Activated naive CD4-positive, alpha-beta T cell treated with anti-CD3 and anti-CD28 coated beads, Interleukin-2, amount 50 U/mL, for 16 hours (primary cell): ENCODE measurements at places on chromosomes 11 and 22.
A peak's percentile ranks its signal among the peaks of the same experiment; 100 is the strongest.

GRCh38 chr11:64531906-64532312 lies 59.1 kb upstream of the SLC22A12 start:
- DNase-seq: no peak

DNA sequence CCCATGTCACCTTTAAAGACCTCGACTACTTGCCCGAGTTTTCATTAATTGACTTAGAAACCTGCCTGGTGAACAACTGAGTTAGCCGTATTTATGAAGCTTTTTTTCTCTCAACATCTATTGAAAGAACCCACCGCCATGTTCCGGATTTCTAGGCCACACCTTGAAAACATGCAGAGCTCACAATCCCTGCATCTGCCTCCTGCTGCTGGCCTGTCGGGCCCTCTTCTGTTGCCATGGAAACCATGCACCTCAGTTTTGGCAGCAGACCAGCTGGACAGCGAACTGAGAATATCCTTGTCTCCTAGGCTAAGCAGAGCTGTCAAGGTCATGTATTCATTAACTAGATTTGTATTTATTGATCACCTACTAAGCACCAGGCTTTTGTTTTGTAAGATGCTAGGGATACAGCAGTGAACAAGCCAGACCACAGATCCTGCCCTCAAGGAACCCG lies 4.3 kb upstream of the PATZ1 start:
- DNase-seq: no peak

- no peak for DNase-seq
Observed at GRCh38 chr11:12159351-12160099, 49.1 kb downstream of the MICAL2 start.

DNA sequence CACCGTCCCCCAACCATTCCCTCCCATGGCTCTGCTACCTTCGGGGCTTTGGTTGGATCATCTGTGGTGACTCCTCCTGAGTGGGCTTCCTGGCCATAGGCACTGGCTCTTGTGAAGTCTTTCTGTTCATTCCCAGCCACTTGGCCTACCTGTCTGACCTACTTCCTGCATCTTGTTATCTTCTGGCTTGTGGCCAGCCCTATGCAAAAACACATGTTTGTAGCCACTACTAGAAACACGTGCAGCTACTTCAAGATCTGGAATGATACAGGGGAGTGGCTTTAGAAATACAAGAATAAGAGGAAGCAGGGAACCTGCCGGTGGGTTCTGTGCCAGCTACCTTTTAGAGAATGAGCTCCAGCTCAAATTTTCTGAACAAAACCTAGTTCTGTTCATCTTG lies 20.9 kb downstream of the RCOR2 start:
- DNase-seq: no peak

DNA sequence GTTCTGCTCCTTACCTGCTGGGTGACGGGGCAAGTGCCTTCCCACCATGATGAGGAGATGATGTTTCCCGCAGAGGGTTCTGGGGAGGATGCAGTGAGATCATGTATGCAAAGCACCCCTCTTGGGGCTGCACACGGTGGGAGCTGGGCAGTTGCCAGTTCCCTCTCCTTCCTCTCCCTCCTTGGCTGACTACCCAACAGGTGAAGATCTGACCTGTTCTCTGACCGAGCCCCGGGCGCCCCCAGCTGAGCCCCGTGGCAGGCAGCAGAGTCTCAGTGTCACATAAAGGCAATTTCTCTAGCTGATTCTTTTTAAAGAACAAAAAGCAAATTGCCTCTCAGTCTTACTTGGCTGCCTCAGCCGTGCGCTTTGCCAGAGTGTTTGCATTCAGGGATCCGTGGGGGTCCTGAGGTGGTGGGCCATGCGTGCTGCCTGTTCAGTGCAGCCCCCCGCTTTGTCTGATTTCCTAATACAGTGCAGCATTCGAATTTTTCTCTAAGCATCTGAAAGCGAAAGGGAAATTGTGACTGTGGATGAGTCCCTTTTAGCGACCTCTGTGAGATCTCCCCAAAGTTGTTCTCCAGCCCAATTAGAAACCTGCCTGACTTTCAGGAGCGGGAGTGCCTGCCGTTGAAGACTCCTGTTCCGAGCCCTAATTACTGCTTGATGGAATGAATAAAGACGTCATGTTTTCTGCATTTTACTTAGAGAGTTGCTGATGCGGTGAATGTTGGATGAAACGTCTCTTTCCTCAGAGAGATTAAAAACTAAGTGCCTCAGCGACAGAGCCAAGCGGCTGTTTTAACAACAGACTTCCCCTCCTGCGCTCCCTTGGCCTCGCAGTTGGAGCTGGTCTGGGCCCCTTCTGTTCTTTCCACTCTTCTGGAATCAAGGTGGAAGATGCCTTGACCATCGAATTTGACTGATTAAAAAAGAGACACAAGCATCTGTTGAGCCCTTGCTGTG lies 86.0 kb downstream of the GRIK4 start:
- DNase-seq: no peak

- DNase-seq: no peak
Observed at GRCh38 chr11:2409611-2410468, 9.3 kb downstream of the TSSC4 start.

DNA sequence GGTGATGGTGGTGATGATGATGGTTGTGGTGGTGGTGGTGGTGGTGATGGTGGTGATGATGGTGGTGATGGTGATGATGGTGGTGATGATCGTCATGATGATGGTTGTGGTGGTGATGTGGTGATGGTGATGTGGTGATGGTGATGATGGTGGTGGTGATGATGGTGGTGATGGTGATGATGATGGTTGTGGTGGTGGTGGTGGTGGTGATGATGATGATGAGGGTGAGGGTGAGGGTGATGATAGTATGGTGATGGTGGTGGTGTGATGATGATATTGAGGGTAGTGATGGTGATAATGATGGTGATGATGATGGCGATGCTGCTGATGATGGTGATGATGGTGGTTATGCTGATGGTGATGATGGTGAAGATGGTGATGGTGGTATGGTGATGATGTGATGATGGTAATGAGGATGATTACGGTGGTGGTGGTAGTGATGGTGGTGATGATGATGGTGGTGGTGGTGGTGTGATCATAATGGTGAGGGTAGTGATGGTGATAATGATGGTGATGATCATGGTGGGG lies 63.8 kb downstream of the MPPED1 start:
- no peak for DNase-seq

- no peak for DNase-seq
Observed at GRCh38 chr22:49206281-49206680, 621.4 kb downstream of the BRD1 start.

DNA sequence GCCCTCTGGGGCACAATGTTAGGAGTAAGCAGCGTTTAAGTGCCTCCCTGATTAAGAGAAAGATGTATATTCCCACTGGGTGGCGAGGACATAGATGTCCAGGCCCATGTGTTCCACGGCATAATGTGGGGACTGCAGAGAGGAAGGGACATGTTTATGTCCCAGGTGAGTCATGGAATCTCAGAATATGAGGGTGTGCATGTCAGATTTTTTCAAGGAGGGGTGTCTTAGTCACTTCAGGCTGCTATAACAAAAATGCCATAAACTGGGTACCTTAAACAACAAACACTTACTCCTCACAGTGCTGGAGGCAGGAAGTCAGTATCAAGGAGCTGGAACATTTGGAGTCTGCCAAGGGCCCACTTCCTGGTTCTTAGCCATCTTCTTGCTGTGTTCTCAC lies 55.1 kb downstream of the BCR start:
- DNase-seq: no peak

- DNase-seq: no peak
Observed at GRCh38 chr11:65115361-65116082, 2.0 kb downstream of the ZNHIT2 start.

- DNase-seq: no peak
Observed at GRCh38 chr22:30882184-30882717, 86.3 kb downstream of the MORC2 start.

DNA sequence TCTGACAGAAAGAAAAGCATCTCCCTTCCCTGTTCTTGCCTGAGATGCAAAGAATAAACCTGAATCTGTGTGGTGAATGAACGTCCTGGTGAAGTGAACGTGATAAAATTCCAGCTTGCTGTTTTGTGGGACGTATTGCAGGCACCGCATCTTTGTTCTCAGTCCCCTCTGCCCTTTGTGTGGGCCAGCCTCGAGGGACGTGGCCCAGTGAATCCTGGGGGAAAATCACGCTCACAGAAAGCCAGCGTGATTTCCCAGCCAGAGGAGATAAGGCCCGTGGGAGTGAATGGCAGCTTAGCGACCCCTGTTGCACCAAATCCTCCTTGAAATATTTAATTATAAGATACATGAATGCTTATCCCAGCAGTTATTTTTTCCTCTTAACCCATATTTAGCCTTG lies 129.1 kb downstream of the COMMD9 start:
- DNase-seq: no peak

DNA sequence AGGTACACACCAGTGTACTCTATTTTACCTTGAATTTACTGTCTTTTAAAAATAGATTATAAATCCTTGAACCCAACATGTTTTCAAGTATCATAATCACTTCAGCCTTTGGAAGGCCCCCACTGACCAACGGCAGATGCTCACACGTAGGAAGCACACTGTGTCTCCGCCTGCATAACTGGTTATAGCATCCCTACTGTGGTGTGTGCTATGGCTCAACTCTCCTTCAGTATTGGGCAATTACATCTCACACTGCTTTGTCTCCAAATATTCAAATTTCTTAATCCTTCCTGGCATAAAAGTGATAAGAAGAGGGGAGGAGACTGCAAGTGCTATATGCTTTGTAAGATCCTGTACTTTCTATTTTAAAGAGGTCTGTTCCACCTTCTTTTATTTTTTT lies 165.7 kb downstream of the CADM1 start:
- DNase-seq: no peak

DNA sequence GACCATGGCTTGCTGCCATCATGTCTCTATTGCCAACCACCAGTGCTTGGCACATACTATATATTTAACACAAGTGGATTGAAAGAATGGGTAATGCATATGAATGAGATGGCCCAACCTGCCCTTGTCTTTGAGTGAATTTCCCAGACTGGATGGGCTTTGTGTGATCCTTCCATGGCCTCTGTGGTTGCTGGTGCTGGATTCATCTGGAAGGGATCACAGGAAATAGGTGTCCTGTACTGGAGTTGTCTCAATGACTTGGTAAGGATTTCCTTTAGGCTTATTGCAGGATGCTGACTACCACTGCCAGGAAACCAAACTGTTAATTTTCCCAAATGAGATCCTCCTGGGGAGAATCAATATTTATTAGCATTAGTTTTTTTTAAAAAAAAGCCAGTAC lies 328.6 kb downstream of the TMEM135 start:
- no peak for DNase-seq

GRCh38 chr22:19622061-19622441 lies 92.3 kb upstream of the SEPTIN5 start:
- no peak for DNase-seq

DNA sequence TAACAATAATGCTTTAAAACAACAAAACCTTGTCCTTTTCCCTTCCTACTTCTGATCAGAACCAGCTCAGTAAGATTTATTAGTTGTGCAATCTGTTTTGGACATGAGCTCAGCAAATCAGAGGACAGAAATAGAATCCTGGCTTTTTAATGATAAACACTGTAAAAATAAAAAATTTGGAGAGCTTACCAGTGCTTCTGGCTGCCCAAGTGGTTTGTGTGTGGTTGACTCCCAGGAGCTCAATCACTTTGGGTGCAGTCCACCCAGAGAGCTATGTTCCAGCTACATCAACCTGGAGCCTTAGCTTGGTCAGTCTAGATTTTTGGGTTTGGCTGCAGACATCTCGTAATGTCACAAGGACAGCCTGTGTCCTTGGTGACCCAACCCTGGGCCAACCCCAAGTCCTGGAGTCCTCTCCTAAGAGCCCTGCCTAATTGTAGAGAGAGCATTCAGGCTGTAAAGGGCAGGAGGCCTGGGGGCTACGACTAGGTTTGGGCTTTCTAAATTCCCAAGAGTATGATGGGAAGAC lies 28.5 kb downstream of the CD44 start:
- DNase-seq: no peak

- no peak for DNase-seq
Observed at GRCh38 chr22:45424241-45424731, 10.8 kb downstream of the RIBC2 start.

DNA sequence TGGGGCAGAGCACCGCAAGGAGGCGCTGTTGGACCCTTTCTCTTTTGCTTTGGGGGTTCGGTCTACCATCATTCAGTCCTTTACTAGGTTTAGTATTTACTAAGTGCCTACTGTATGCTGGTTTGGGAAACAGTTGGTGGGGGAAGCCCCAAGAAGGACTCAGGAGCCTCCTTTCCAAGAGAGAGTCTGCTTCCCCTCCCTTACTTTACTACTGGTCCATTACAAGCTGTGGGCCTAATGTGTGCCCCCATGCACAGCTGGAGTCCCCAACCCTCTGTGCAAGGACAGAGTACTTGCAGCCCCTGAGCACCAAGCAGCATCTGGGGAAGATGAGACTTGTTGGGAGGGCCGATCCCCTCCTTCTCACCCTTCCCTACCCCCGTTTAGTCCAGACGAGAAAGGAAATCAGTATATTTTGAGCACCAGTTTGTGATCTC lies 876 bp upstream of the UBE2L6 start:
- DNase-seq: no peak

- DNase-seq: no peak
Observed at GRCh38 chr11:32231909-32232493, 141.1 kb downstream of the RCN1 start.

DNA sequence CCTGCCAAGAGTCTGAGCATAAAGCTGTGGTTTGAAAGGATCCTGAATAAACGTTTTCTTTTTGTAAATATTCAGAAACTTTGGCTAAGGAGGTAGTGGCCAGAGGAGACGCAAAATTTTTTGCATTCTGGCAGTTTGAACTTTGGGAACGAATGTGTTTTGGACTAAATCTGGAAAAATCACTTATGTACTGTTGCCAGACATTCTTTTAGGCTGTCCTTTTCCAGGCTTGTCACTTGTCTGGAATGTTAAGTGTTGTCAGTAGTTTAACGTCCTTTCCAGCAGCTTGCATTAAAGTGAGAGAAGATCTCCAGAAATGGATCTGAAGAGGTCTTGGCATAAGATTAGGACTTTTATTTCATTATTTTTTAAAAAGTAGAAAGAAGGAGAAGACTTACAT lies 18.5 kb downstream of the SPECC1L start:
- DNase-seq: no peak

DNA sequence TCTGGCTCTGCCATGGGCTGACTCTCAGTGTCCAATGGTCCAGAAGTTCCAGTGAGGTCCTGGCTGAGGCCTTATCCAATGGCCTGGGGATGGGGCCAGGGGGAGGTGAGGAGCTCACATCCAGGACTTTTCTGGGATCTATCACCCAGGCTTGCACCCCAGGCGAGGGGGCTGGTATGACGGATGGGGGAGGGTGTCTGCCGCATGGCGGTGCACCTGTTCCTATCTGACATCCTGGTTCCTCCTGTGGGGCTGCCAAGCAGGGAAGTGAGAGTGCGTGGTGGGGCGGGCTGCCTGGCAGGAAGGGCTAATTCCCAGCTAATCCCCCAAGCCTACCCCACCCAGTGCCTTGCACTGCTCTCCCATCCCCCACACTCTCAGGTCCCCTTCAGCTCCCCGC lies 102.1 kb downstream of the NECTIN1 start:
- no peak for DNase-seq

- no peak for DNase-seq
Observed at GRCh38 chr22:17921871-17922821, 102.2 kb downstream of the MICAL3 start.

- no peak for DNase-seq
Observed at GRCh38 chr11:34652191-34652973, 31.5 kb downstream of the EHF start.

GRCh38 chr22:22692707-22693530 lies 48.5 kb downstream of the GGTLC2 start:
- DNase-seq: peak; percentile 74
